SK-N-SH (cell line): ENCODE measurements at places on chromosomes 3 and 15. TPM values are rescaled to one million over a fixed set of nuclear protein-coding genes. Genes with fewer than 3 reads are reported as not detected.
A peak's percentile ranks its signal among the peaks of the same experiment; 100 is the strongest.

DNA sequence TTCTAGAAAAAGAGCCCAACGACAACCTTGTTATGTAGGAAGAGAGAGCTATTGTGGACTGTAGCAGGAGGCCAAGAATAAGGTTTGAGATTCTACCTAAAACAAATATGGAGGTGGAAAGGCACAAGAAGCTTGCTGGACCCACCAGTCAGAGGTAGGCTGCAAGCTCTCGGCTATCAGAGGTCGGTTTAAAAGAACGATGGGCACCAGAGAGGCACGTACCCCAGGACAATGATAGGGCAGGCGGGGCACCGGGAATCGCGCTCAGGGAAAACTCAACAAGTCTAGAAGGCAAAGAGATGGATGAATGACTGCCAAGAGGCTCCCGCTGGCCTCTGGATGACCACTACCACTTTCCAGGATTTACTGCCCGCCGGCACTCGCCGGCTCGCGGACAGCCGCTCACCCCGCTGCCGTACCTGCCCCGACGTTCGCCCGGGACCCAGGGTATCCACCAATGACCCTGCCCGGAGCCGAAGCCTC, 1.1 kb downstream of the HDGFL3 start:
- no peak for DNase-seq

- no peak for DNase-seq
Measured at GRCh38 chr15:57403566-57404325, 27.4 kb downstream of the CGNL1 start.

LRRIQ4 gene
- polyA plus RNA-seq = not detected in 2 replicates

GRCh38 chr15:48479751-48480150, 148.5 kb downstream of the DUT start:
- no peak for DNase-seq

SNURF gene
- 16.0 and 17.8 TPM in 2 replicates for polyA plus RNA-seq

DNA sequence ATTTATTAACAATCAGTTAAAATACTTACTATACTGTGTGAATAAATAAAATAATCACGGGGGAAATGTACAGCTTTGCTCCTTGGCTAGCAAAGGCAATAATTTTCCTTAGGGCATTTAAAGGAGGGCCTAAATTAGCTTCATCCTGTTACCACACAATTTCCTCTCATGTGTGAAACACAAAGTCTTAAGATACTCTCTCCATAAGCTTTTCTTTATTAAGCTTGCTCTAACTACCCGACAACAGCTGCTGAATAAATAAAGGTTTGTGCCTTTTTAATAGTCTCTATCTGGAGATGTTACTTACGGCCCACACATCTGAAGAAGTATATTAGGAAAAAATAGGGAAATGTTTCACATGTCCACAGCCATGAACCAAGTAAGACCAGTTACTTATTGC, 29.7 kb downstream of the ZNF106 start:
- DNase-seq = no peak

DNA sequence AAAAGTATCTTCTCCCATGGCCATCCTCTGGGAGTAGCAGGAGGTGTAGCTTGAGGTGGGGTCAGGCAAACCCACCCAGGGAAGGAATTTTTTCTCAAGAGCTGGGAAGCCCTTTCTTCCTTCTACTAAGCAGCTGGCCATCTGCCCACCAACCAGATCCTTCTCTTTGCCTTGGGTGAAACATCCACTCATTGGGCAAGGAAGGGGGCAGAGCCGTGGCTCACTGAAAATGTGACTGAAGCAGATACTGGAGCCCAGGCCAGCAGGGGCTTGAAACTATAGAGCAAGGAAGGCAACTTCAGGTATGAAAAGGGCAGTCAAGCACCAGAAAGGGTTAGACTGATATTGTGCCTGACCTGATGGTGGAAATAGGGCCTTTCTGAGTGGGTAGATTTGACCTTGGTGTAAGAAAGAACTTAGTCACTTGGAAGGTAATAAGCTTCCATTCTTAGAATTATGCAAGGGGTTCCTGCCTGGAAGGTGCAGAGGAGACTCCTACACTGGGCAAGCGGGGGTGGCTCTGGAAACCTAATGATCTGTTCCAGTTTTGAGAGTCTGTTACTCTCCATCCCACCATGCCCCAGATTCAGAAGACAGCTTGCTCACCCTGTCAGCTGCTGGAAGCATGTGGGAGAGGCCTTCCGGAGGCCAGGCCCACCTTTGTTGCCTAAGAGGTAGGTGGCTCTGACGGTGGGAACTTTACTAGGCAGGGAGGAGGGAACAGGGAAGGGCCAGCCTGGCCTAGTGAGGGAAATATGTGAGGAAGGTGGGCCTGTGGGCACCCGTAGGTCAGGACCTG, 22.0 kb upstream of the PLA2G4E start:
- no peak for DNase-seq

GRCh38 chr15:35986191-35986721, 440.3 kb upstream of the DPH6 start:
- DNase-seq = peak; percentile 4

DNA sequence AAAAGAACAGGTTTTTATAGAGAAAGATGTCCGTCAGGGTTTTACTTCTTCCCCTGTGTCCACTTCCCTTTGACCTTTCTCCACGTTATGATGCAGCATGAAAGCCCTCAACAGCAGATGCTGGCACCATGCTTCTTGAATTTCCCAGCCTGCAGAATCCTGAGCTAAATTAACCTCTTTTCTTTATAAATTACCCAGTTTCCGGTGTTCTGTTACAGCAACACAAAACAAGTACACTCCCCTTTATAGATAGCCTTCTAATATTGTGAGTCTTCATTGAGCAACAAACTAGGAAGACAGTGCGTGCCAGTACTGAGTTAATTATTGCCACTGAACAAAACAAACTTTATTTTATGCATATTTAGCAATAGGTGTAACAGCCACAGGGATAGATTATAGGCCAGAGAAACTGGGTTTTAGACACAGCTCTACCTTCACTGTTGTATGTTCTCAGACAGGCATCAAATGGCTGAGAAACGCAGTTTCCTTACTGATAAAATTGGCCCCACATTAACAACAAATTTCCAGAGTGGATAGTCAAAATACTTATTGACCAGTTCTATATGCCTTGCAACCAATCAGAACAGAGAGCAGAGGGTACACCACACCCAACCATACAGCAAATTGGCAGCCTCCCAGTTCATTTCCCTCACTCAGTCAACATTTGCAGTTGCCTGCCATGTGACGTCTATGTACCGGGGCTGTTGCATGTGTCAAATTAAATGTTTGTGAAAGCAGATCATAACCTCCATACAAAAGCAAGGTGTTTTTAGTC, 14.4 kb upstream of the TBL1XR1 start:
- no peak for DNase-seq

- no peak for DNase-seq
Measured at GRCh38 chr3:152264378-152264777, 4.4 kb upstream of the MBNL1 start.

DNA sequence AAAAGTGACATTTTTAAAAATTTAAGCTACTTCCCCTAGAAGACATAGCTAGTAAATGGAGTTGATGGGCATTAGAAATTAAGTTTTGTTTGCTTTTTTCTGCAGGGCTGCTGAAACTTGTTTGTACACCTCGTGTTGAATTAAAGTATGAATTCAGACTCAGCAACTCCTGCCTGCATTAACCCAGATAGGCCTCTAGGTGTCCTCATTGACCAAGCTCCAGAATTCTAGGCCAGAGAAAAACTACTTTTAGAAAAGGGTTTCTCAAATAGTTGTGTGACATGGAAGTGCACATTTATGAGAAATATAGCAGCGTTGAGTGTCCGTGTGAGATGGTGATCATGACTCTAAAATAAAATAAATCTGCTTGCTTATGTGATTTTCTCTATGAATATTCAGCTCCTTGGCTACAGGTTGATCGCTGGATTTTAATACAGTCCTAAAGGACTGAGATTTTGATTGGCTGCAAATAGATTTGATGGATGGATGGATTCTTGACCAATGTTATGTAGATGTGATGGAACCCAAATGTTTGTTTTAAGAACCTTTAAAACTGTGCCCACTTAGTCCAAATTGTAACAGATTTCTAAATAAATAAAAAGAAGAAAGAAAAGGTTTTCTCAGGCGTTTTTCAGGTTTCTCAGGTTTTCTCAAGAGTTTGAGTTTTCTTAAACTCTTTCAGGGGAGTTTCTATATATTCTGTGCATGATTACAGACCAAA, 39.4 kb upstream of the LMOD3 start:
- DNase-seq = peak; percentile 51

VEPH1 gene
- polyA plus RNA-seq = 6.0 and 11.3 TPM in 2 replicates

GNAT1 gene
- polyA plus RNA-seq = not detected in 2 replicates

DNA sequence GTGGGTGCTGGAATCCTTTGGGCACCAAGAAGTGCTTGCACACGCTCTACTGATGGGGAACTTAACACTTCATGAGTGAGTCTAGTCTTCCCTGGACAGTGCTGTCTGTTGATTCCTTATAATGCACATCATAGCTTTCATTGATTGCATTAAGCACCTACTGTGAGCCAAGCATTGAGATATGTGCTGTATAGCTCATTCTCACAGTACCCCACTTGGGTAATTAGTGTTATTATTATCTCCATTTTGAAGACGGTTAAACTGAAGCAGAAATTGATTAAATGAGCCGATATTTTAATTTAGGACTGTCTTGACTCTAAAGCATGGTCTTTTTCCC, 504 bp upstream of the PDHB start:
- DNase-seq = no peak

DNA sequence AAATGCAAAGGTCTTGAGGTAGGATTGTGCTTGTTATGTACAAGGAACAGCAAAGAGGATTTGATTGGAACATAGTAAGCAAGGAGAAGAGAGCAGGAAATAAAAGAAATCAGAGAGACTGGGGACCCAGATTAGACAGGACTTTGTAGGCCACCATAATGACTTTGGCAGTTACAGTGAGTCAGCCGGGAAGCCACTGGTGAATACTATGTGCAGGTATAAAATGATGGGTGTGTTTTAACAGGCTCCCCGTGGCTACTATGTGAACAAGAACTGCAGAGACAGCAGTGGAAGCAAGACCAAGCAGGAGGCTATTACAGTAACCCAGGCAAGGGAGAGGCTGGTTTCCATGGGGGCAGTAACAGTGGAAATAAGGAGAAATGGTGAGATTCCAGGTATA, 55.2 kb downstream of the NPTN start:
- DNase-seq = no peak

ETV5 gene
- polyA plus RNA-seq = 17.4 and 20.9 TPM in 2 replicates

DNA sequence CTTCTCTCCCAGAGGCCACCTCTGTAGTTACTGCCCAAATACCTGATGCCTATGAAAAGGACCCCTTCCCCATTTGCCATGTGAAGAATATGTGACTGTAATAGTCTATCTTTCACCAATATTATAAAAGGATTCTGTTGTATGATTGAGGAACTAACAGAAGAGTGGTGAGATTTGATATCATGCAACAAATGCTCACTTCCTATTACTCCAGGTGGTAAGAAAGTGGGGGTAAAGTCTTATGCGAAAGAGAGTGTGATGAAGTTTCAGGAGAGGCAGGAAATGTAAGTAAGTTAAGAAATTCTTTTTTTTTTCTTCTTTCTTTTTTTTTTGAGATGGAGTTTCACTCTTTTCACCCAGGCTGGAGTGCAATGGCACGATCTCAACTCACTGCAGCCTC, 24.4 kb upstream of the RAP2B start:
- no peak for DNase-seq

PARP15 gene
- polyA plus RNA-seq = not detected in 2 replicates

DNA sequence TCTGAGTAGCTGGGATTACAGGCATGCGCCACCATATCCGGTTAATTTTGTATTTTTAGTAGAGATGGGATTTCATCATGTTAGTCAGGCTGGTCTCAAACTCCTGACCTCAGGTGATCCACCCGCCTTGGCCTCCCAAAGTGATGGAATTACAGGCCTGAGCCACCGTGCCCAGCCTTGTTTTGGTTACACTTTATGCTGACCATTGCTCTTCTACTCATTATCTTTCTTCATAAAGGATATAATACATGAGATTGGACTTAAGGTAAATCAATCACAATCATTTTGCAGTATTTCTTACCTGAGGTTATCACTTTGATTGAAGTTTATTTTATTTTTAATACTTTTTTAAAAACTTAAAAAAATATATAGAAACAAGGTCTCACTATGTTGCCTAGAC, 2.2 kb upstream of the LEO1 start:
- DNase-seq = no peak

DNA sequence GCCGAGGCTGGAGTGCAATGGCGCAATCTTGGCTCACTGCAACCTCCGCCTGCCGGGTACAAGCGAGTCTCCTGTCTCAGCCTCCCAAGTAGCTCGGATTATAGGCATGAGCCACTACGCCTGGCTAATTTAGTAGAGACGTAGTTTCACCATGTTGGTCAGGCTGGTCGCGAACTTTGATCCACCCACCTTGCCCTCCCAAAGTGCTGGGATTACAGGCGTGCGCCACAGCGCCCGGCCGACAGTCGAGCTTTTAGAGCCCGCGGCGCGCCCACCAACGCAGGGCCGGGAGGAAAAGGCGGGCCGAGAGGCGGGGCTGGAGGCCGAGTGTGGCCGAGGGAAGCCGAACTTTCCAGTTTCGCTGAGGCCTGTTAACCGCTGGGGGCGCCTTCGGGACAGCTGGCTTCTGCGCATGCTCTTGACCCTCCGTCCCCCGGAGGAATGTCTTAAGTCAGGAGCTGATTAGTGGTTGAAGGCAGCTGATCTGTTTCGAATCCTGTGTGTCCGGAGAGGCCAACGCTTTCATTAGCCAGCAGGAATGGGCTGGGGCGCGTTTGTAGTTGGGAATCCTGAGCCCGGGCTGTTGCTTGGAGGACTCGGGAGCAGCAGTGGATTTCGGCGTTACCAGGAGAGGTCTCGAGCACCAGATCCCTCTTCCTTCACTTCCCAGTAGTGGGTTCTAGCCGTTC, 10.0 kb downstream of the RPLP1 start:
- DNase-seq = peak; percentile 96

GOLGA8Q gene
- 0.28 and 0.47 TPM in 2 replicates for polyA plus RNA-seq

GATM gene
- 0.54 and 0.58 TPM in 2 replicates for polyA plus RNA-seq

GRCh38 chr15:101068961-101069653, 149.9 kb downstream of the LRRK1 start:
- DNase-seq = no peak

PRKCD gene
- 24.5 and 29.0 TPM in 2 replicates for polyA plus RNA-seq

DNA sequence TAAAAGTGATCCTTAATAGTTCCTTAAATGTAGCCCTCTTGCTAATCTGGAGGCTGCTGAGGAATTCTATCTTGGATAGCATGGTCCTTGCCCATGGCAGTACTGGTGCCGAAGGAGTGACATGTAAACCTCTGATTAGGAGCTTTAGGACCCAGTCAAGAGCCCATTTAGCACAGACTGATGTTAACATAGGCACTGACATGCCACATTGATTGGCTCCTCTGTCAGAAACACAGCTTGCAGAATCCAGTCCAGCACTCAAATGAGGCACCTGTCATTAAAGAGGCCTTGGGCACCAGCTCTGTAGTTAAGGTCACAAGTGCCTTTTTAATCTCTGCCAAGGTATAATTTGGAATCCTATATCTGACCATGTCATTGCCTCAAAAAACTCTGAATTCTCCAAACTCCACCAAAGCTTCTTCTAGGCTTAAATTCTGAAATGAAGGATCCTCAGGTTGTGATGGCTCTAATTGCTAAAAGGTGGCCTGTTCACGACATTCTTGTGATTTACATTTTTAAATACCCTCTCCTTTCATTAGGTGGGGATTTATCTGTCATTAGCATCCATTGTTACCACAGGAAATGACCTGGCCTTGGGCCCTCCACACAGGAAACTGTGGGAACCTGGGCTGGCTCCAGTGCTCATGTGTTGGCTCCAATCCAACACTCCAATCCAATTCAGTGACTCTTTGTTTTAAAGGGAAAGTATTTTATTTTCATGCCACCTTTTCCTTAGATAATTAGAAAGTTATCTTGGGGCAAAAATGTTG, 57.3 kb upstream of the RNF7 start:
- peak; percentile 37 for DNase-seq

GRCh38 chr3:152524198-152525140, 255.7 kb downstream of the MBNL1 start:
- peak; percentile 21 for DNase-seq
